ENCODE measurements at places on chromosomes 1 and 21.

GRCh38 chr1:216034506-216034905 is 388.7 kb downstream of the USH2A start:
- no peak for DNase-seq

GRCh38 chr21:14617040-14617393 is 70.9 kb upstream of the SAMSN1 start:
- DNase-seq = no peak

DNA sequence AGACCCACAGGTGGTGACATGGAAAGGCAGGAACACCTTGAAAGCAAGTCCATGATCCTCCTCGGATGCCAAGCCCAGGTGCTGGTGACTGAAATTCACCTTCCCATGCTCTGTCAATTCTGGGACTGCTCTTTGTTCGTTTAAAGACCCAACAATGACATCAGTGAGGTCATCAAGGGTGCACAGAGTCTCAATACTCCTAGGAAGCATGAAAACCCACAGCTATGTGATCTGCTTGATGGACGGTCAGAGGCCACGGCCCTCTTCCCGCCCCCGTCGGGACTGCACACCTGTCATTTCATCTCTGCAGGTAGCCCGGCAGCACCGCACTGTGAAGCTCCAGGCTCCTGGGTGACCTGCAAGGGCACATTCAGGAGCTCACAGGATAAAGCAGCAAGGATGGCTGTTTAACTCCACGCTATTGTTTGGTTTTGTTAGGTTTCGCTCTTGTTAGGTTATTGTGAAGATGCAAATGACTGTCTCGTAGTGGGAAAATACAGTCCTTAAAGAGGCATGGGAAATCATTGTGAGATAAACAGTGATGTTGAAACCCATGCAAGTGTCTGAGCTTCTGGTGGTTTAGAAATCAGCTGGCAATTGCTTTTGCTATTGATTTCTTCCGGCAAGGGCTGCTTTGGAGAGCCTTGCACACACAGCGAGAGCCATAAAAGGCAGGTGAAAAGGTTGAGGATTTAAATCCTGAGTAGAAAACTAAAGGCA is 124.8 kb upstream of the AJAP1 start:
- no peak for DNase-seq

DNA sequence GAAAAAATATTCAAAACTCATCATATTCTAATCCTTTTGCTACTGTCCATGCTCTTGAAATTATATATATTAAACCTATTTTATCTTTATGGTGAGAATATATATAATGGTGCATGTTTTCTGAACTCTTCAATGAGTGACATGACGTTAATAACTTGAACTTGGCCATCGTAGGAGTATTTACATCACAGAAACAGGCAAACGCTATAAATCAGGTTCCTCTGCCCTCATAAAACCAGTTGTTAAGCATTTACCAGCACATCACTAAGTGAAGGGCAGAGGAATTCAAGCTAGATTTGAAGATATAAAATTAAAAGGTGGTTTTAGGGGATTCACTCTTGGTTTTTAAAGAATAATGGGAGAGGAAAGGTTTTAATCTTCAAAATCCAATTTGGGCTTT is 20.5 kb downstream of the NID1 start:
- DNase-seq = no peak
